ENCODE measurements at places on chromosomes 5 and 9.

- DNase-seq: no peak
These were observed 65.8 kb downstream of the SETX start for GRCh38 chr9:132288966-132289365.

DNA sequence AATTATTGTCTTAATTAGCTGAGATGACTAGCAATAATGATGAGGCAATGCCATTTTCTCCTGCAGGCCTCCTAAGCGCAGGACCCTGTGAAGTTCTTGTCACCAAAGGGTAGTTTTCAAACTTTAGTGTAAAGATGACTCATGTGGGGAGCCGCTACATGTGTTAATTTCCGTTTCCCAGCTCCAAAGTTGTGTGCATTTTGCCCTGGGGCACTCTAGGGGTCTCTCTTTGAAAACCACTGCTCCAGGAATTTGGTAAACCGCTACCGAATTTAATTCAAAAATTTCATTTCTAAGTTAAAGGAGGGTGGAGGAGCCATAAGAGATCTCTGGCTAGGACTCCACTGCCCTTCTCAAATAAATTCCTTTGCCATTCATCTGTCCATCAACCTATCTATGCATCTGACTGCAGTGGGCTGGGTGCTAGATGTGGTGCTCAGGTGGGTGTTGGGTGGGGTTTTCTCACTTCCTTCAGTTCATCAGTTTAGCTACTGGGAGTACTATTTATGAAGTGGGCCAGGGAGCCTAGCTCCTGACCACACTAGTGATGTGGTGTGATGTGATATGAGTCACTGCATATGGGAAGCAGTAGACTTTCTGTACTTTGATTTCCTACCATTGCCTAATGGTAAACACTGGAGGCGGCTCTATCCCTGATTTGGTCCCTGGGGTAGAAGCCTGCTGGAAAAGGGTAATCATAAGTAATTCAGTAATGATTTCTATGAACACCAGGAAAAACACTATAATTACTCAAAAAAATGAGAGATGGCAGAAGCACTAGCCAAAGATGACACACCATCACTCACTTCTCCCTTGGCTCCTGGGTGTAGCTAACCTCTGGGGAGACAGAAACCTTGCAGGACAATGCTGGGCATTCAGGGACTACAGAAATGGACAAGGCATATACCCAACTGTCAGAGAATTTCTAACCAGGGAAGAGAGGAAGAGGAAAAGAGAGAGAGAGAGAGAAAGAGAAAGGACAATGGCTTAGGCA lies 4.0 kb upstream of the ZSWIM6 start:
- peak; percentile 26 for DNase-seq

DNA sequence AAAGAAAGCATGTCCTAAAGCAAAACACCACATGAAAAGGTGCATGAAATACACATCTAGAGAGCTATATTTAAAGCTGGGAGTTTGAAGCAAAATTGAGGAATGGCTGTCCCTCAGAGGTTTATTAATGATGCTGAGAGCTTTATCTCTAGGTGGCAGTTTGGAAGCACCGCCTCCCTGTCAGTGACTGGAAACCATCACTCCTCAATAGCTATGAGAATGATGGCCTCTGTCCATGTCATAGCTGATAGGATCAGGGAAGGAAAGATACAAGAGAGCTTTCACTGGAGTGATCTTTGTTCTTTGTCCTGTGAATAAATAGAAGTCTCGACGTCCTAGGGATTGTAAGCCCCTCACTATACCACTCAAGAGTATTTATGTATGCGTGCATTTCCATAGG lies 110.5 kb downstream of the NUDT12 start:
- DNase-seq: no peak

DNA sequence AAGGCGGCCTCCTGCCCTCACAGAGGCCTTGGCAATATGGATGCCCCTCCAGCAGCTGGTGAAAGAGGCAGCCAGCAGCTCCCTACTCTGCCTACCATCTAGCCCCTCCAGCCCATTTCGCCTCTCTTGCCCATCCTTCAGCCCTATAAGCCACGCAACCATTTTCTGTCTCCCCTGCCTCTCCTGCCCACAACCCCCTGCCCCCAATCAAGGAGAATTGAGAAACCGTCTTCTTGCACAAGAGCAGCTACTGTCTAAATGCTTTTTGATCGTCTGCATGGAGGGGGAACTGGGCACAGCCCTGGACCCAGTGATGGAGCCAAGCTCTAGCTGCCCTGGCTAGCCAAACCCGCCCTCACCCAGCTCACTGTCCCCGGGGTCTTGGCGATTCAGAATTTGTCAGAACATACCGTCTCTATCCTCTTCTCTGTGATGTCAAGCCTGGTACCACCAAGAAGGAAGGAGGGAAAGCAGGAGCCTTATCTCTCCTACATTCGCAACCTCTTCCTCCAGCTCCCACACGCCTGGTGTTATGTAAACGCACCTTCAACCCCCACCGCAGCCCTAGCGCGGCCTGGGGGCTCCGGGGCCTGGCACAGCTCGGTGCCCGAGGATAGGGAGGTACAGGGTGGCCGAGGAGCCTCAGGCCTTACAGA lies 1.2 kb downstream of the SPRY4 start:
- DNase-seq: no peak

DNA sequence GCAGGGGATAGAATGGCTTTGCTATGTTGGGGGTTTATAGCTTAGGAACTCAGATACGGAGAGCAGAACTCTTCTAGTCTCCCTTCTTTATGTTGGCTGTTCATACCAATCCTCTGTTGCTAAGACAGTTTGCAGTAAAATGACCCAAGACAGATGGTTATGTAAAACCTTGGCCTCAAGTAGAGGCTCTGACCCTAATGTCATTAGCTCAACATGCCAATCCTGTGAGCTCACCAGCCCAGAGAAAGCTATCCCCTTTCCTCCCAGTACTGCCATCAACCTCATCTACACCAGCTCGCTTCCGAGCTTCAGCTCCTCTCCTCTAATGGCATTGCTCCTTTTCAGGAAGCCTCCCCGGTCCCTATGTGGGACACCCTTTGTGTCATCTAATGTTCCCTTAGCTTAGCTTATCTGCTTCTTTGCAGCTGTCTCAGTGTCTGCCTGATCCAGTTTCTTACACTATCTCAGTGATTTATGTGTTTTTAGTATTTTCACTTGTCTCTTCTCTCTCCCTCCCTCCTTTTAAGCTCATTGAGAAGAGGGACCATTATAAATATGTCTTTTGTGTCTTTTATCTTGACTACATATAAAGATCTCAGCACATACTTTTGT lies 281.3 kb upstream of the CLINT1 start:
- DNase-seq: no peak

- no peak for DNase-seq
These were observed 1.1 kb upstream of the OTULINL start for GRCh38 chr5:14580398-14581034.

DNA sequence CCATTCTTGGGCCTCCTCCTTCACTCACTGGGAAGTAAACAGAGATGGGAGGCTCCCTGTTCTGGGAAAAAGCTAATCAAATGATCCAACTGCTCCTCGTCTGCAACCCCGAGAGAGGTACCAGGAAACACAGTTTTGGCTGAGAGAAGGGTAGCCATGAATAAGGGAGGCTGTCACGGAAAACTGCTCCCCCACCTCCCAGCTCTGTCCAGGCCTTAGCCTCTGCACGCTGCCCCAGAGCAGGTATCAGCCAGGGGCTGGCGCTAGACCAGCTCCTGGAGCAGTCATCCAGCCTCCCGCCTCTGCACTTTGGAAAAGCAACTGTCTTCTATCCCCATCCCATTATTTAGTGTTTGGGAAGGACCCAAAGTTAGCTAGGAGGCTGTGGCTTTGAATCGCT lies 266.1 kb downstream of the NDUFS4 start:
- no peak for DNase-seq

DNA sequence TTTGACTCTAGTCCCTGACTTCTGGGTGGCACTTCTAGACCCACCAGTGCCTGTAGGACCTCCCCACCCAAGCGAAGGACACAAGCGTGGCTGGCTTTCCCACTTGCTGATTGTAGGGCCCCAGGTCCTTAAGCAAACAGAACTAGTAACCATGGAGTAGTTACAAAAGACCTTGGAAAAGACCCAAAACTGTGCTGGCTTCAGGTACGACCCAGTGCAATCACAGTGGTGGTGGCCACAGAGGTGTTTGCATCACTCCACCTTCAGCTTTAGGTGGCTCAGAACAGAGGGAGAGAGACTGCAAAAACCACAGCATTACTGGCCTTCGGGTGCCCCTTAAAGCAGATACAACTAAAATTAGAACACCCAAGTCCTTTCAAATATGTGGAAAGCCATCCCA lies 52.9 kb downstream of the SLCO4C1 start:
- DNase-seq: no peak

DNA sequence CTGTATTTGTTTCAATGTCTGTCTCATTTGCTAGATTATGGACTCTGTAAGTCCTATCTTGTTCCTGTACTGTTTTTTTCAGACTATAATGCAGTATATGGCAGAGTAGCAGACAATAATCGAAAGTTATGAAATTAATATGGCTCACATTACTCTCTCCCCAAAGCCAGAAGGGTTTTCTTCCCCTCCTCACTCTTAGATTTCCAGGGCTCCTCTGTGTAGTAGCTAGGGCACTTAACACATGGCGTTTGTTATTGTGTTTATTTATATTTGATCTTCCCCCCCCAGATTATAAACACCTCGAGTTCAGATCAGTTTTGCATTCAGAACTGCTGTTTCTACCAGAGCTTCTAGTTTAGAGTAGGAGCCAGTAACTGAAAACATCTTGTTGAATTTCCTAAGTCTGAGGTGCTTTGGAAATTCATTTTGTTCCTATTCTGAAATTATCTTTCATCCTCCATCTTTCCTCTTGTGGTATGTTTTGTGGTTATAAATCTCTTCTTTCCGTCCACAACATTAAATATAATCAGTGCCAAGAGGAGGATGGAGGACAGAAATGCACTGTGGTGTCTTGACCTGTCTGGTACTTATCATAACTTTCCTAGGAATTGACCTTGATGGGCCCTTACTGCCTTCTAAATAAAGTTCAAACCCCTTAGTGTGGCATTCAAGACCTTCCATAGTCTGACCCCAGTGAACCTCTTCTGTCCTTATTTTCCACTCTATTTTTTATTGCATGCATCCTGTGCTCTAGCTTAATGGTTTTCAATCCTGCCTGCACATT lies 27.0 kb downstream of the TLE4 start:
- DNase-seq: no peak

GRCh38 chr5:98557916-98558315 lies 215.5 kb upstream of the RGMB start:
- DNase-seq: no peak

DNA sequence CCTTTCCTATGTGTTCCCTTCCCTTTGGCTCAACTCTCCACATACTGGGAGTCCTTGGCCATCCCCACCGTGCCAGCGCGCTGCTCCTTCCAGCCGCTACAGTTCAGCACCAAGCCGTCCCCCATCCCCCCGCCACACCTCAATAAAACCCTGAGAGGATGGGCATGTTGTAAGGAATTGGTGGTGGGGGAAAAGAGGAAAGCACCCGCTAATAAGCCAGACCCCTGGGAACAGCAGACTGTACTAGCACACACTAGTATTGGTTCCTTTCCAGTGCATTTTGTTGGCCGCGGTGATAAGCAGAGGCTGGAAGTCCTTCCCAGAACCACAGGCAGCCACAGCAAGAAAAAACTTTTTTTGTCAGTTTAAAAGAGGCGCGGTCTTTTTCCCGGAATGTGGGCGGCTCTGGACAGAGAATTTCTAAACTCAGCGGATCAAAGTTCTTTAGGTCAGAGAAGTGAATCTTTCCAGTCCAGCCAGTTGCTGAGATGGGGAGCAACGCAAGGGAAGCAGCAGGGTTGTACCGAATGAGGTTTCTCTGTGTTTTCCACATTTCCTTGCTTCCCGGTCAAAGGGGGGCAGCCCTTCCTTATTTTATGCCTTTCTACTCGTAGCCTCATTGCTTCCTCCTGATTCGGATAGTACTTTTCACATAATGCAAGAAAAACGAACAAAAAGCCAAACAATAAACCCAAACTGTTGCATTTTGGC lies 2.1 kb downstream of the CHSY3 start:
- no peak for DNase-seq

- no peak for DNase-seq
These were observed 826 bp upstream of the PRDM9 start for GRCh38 chr5:23506329-23507236.

GRCh38 chr5:21623831-21624230 lies 1229.3 kb downstream of the CDH12 start:
- DNase-seq: no peak

DNA sequence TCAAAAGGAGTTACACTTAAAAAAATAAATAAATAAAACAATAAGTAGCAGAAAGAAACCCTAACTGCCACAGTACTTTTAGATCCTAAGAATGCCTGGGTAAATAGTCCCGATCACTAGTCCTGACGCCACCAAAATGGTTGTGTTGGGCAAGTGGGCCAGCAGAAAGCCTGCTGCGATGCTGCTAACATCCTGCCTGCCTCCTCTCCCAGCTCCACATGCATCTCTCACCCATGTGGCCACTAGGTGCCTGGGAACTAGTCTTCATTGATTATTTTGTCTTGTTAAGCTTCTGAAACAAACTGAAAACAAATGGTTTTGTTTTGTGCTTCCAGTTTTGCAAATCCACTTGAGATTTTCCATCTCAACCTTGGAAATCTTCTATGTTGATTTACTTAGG lies 54.4 kb upstream of the TRAF1 start:
- no peak for DNase-seq

DNA sequence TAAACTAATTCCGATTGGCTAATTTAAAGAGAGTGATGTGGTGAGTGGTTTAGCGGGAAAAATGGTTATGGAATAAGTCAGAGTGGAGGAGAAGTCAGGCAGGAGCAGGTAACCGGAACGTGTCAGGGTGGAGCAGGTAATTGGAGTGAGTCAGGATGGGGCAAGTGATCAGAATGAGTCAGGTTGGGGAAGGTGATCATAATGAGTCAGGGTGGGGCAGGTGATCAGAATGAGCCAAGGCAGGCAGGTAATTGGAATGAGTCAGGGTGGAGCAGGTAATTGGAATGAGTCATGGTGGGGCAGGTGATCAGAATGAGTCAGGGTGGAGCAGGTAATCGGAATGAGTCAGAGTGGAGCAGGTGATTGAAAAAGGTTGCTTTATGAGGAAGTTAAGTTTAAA lies 101.4 kb downstream of the TMEM167A start:
- no peak for DNase-seq

GRCh38 chr9:125241863-125242739 lies 958 bp upstream of the HSPA5 start:
- no peak for DNase-seq

DNA sequence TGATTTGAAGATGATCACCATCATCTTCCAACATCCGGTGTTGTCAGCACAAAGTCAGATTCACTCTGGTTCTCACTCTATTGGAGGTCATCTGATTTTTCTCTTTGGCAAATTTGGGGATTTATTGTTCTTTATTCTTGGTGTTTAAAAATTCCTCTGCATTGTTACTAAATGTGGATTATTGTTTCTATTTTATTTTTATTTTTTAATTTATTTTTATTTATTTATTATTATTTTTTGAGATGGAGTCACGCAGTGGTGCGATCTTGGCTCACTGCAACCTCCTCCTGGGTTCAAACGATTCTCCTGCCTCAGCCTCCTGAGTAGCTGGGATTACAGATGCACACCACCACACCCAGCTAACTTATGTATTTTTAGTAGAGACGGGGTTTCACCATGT lies 72.9 kb upstream of the TGFBR1 start:
- no peak for DNase-seq

GRCh38 chr5:172802567-172803176 lies 31.4 kb upstream of the ERGIC1 start:
- DNase-seq: no peak

Measured in CD4-positive, alpha-beta T cell treated with Interleukin-4 for 1 hour (primary cell).